Activated CD4-positive, CD25-positive, alpha-beta regulatory T cell (primary cell): ENCODE measurements at places on chromosomes 7 and 10.

DNA sequence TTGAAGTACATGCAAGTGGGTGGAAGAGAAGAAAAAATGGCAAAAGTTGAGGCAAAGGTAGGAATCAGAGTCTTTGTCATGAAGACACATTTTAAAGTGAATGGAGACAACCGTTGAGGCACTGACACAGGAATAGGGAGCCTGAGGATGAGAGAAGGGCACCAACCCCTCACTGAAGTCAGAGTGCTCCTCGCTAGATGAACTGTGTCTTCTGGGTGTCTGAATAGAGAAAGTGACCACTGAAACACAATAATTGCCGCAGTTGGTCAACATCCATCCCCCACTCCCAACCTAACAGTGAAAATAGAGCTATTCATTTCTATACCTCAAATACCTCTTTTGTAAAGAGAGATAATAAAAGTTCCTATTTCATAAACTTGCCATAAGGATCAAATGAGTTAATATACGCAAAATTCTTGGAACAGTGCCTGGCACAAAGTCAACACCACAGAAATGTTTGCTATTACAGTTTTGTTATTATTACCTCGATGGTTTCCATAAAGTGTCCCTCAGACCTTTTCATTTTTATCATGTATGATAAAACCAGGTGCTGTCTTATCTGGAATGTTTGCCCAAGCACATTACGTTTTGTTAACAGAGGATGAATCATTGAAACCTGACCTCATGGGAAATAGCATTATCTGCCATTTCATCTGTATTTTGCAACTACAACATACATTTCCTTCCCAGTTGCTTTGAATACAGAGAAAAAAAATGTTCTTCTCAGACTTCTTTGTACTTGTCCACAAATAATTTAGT, 61.8 kb upstream of the SP4 start:
- no peak for DNase-seq

- DNase-seq = no peak
Measured at GRCh38 chr10:79436066-79436849, 9.2 kb downstream of the ZCCHC24 start.

- DNase-seq = no peak
Measured at GRCh38 chr7:102407910-102408309, 11.7 kb downstream of the PRKRIP1 start.

GRCh38 chr10:101222683-101223273, 6.5 kb downstream of the LBX1 start:
- no peak for DNase-seq

DNA sequence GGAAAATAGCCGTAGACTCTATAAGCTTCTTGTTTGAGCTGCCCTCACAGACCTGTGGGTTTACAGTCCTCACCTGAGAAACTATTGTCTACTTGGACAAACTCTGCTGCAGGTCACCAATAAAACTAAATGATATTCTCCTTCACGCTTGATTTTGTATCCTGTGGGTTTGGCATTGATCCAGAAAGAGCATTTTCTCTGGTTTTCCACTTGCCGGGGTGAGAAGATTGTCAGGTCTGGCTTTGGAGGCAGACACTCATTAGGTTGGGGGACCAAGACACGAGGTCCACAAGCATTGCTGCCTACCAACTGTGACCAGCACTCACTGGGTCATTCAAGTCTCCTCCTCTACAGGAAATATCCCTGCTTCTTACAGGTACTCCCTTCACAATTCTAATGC, 68.5 kb downstream of the CDC14C start:
- no peak for DNase-seq

DNA sequence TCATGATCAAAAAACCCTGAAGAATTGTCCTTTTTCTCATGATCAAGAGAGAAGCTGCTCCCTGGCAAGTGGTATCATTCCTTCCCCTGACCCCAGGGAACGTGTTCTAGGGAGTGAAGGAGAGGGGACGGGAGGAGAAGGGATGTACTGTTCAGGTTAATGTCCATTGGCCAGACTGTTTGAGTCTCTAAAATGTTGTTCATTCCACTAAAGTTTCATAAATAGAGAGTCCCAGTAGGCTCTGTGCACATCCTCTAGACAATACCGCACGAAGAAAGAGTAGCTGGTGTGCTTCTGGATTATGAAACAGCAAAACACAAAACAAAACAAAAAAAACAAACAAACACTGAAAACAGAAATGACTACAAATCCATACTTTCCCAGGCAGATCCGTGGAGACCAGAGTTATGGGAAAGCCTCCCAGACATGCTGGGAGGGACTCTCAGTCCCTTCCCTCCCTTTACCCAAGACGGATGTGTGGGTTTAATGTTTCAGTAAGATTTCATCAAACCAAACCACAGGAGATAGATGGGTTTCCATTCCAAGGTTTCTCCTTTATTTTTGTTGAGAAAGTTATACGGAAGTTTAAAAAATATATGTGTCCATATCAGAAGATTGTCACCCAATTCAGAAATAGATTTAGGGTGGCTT, 66.5 kb upstream of the TNS3 start:
- DNase-seq = no peak

- no peak for DNase-seq
Measured at GRCh38 chr7:151721694-151722093, 155.2 kb downstream of the PRKAG2 start.

GRCh38 chr7:74149603-74150002, 24.6 kb upstream of the EIF4H start:
- no peak for DNase-seq

- DNase-seq = no peak
Measured at GRCh38 chr7:143235561-143235960, 13.7 kb downstream of the TAS2R40 start.

- DNase-seq = no peak
Measured at GRCh38 chr10:4719036-4719435, 107.0 kb upstream of the AKR1E2 start.
